ELF-1 (cell line): ENCODE measurements at places on chromosomes 2 and 18.
A peak's percentile ranks its signal among the peaks of the same experiment; 100 is the strongest.

DNA sequence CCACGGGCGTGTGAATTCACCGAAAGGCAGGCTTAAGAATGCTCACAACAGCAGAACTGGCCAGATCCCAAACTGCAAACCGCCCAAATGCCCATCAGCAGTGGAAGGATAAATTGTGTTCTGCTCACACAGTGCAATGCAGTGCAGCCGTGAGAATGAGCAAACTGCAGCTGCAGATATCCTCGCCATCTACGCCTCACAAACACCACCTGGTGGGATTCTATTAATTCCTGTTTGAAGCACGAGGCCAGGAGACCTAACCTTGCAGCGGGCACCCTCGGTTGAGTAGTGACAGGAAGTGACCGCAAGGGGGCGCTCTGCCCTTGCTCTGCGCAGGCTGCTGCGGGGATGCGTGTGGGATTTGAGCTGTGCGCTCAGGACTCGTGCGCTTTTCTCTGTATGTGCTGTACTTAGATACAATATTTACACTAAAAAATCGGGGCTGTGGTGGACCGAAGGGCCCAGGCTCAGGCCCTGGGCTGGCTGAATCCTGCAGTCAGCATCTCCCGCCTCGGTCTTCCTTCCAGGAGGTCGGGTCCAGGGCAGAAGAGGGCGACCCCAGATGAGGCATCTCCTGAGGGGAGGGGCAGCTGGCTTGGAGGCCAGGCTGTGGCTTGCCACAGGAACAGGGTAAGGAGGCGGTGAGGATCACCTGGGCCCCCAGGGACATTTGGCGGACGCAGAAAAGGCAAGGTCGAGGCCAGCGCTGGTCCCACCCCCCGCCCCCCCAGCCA is 19.8 kb upstream of the PDIA6 start:
- peak; percentile 94 for DNase-seq

GRCh38 chr2:184906709-184907108 is 308.4 kb downstream of the ZNF804A start:
- peak; percentile 32 for DNase-seq

DNA sequence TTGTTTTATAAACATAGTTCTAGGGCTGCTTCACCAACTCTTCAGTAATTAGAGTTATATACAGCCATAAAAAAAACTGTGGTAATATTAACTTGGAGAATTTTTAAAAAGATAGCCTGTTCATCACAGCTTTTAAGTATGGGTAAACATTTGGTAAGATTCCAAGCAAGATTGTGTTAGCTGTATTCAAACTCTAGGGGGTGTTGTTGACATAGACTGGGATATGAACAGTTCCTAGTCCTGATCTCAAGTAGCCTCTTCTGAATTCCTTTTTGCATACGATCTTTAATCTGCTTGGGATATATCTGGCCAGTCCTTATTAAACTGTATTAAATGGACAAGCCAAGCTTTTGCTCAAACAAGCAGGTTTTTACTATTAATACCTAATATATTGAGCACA is 13.4 kb downstream of the NOP58 start:
- no peak for DNase-seq

- peak; percentile 37 for DNase-seq
Observed at GRCh38 chr2:73968357-73968937, 16.3 kb upstream of the TET3 start.

DNA sequence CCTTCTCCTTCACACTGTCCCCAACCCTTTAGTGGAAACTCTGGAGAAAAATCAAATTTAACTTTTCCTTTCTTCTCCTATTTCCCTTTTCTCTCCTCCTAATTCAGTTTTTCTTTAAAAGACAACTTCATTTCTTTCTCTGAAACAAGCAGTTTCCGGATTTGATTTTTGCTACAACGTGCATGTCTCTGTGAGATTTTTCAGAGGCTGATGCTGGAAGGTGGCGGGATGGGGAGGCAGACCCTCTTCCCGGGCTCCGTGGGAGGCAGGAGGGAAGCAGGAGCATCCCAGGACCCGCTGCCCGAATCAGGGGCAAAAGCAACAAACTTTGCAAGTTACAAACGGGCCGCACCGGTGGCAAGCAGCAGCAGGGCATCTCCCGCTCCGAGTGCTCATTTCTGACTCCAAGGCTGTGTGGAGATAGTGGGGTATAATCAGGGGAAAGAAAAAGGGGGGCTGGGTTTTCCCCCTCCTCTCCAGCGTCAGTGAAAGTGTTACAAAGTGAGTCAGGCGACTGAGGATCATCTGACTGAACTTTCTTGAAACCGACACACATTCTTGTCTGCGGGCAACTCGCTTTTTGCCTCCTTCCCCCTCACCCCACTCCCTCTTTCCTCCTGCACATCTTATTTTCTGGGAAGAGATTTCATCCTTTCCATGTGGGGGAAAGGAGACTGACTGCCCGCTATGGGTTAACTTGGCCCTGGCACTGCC is 6.4 kb downstream of the ZEB2 start:
- DNase-seq, result peak; percentile 59

DNA sequence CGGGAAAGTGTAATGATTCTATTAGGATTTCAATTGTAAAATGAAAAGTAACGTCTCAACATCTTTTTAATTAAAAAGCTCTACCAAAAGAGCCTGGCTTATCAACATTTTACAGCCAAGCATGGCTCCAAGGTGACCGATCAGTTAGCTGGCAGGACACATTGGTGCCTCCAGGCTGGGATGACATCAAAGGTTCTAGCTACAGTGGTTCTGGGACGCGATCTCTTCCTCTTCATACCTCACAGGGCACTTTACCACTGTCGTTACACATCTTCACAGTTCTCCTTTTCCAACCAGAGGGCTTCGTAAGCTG is 693 bp downstream of the ORC2 start:
- DNase-seq, result no peak

DNA sequence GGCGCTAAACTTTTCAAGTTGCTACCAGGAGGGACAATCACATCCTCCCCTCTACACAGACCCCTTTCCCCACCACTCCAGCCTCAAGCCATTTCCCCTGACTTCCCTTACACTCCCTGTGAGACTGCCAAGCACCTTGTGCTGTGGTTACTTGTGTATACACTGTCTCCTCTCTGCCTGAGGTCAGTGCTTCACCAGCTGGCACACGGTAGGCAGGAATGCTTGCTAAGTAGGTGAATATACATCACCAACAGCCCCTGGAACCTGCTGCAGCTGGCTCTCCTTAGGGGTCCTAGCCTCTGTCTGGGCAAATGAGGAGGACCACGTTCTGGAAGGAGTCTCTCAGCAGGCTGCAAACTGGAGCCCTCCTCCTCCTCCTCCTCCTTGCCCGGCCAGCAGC is 38.3 kb upstream of the ACAA2 start:
- no peak for DNase-seq

DNA sequence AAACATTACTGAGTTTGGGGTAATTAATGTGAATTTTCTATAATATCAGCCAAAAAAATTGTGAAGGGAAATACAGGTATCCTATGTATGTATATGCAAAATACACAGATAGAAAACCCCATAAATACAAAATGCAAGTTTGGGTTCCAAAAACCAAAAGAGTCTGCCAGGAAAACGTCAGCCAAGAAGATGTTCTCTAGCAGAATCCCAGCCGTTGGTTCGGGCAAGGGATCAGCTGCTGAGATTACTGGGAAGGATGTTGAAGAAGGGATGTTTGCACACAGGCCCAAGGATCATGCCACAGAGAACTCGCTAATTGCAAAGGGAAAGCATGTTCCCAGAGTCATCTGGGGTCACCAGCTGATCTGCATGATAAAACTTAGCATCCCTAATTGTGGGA is 9.5 kb upstream of the ANO7 start:
- no peak for DNase-seq

DNA sequence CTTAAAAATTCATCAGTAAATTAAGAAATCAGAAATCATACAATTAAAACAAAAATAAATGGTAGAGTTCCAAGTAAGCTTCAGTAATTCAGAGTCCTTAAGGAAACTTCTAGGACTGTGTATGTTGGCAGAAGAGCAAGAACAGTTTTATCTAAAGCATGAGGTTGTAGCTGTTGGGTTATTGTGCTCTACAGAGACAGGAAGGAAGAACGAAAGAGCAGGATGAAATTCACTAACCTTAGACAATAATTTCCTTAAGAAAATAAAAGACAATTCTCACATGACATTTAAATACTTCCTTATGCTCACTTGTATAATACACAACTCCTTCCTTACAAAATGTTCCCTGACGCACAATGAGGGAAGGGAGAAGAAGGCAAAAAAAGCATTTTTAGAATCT is 133.4 kb downstream of the STK39 start:
- no peak for DNase-seq

GRCh38 chr2:46873604-46874068 is 42.0 kb downstream of the MCFD2 start:
- DNase-seq, result peak; percentile 73

- no peak for DNase-seq
Observed at GRCh38 chr2:227183657-227184367, 19.4 kb downstream of the COL4A3 start.

- no peak for DNase-seq
Observed at GRCh38 chr18:57167617-57168308, 20.9 kb downstream of the BOD1L2 start.

DNA sequence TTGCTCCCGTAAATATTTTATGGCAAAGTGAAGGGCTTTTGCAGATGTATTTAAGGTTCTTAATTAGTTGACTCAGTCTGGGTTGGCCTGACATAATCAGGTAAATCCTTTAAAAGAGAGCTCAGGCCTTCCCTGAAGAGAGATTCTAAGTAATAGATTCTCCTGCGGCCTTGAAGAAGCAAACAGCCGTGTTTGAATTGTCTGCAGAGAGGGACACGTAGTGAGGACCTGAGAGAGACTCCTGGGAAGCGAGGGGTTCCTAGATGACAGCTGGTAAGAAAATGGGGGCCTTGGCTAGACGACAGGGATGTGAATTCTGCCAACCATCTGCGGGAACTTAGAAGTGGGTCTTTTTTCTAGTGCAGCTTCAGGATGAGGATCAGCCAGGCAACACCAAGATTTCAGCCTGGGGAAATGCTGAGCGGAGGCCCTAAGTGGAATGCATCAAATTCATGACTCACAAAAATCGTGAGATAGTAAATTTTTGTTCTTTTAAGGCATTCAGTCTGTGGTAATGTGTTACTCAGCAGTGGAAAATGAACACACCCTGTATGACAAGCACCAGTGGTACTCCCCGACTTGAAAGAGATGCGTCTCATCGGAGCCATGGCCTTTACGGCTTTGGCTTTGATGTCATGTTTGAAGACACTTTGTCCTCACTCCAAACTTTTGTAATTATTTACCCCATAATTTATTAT is 62.1 kb upstream of the SMIM21 start:
- DNase-seq, result no peak

DNA sequence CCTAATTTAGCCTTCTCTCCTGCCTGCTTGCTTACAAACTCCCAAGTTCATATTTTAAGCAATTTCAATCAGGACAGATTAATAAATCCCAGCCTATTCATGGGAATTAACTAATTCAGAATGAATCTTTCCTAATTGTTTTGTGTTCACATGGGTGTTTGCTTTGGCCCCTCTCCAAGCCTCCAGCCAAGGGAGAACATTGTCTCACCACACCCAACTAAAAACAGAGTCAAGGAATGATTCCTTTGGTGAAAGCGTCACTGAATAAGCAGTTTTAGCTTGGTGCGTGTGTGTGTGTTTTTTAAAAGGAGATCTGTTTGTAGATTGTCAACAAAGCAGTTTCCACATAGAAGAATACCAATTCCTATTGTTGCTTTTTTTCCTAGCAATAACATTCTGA is 43.0 kb upstream of the DSG1 start:
- no peak for DNase-seq

DNA sequence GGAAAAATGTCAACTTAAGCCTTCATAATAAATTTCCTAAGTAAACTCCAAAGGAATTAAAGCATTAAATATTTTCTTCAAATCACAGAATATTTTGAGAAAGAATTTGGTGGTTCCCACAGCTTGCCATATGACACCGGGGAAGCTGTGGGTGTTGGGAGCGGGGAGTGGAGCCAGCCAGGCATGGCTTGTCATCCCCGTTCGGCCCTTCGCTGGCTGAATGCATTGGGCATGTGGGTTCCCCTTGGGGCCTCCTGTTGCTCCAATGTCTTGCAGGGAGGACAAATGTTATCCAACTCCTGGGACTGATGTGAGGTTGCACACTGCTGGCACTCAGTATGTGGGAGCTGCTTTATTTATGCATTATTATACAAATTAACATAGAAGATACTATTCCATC is 18.6 kb downstream of the NGEF start:
- no peak for DNase-seq
